ENCODE measurements at places on chromosomes 2 and 18.
A peak's percentile ranks its signal among the peaks of the same experiment; 100 is the strongest.

- no peak for DNase-seq
Observed at GRCh38 chr2:186645999-186646398, 47.9 kb upstream of the FAM171B start.

DNA sequence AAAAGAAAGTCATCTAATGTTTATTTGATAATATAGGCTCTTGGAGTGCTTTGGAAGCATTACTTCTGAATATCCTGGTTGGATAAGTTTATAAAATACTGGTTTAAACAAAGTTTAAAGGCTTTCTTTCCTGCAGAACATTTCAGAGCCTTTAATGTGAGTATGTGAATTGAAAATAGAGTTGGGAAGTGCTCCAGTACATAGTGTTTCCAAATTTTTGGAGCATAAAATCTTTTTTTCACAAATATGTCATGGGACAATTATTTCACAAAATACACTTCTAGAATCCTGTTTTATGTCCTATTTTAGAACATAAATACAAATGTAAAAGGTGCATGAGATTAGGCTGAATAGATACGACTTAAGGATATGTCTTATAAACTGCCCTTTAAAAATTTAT is 158.9 kb upstream of the HNRNPA3 start:
- DNase-seq, result no peak

DNA sequence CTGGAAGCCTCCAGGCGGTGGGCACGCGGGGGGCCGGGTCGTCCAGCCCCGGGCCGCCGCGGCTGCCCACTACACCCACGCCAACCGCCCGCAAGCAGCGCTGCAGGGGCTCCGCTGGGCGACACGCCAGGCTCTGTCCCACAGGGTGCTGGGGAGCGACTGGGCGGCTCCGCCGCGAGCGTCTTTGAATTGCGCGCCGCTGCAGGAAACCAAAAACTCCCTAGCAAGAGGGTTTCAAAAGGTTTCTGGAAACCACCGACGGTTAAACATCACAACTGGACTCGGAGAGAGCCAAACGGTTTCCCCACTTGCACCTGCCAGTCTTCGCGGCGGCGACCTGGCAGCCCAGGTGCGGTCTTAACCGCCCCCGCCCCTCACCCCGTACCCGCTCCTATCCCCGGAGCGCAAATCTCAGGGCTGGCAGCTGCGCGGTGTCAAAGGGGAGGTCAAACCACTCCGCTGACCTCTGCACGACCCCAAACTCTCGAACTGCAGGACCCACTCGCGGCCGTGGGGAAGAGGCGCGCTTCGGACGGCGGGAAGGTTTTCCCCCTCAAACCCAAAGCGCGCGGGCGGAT is 1.0 kb downstream of the CXCR4 start:
- peak; percentile 45 for DNase-seq

- DNase-seq, result no peak
Observed at GRCh38 chr2:201108341-201108740, 7.6 kb upstream of the CFLAR start.

DNA sequence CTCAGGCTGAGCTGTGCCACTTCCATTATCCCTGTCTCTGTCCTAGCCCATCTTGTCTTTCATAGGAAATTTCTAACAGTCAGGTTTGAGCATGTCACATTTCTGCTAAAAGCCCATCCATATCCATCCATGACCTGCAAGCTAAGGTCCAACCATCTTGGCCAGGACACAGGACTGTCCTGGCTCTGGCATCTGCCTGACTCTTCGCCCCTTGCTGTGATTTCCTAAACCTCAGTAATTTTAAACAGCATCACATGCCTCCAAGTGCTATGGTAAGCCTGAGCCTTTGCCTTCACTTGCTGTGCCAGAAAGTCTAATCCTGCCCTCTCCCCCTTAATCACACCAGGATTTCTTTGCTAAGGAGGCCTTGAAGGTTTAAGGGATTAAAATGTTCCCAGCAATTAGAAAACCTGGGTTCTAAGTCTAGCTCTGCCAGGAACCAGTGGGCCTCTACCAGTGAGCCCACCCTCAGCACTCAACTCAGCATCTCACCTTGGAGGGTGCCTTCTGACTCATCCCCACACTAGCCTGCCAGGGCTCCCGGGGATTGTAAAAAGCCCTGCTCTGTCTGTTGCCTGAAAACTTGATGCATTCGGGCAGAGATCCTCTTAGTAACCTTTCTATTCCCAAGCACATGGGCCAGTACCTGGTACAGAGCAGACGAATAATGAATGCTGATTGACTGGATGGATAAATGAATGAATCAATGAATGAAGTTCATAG is 411.0 kb downstream of the LRATD1 start:
- DNase-seq, result no peak
